ENCODE measurements at places on chromosomes 11 and 22.

- no peak for DNase-seq
Measured at GRCh38 chr11:62689421-62690183, at the start of gene LRRN4CL. Gene LRRN4CL (minus strand): TSS chr11:62689530. CDS start chr11:62688508, 1,022 bp downstream.

DNA sequence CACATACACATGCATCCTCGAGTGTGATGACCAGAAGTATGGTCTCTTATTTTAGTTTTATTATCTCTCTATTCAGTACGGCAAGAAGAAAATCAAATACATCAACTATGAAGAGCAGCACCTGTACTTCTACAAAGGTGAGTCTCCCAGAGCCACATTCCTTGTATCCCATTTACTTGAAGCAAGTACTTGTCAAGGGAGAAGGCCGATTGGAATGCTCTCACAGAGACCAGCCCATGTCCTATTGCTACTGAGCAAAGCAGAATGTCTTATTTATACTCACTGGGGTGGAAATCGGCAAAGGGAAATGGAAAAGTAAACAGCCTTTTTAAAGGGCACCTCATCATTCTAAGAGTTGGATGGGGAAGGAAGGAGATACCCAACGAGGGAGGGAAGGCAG, 72.6 kb upstream of the OR5AK2 start:
- DNase-seq = no peak

DNA sequence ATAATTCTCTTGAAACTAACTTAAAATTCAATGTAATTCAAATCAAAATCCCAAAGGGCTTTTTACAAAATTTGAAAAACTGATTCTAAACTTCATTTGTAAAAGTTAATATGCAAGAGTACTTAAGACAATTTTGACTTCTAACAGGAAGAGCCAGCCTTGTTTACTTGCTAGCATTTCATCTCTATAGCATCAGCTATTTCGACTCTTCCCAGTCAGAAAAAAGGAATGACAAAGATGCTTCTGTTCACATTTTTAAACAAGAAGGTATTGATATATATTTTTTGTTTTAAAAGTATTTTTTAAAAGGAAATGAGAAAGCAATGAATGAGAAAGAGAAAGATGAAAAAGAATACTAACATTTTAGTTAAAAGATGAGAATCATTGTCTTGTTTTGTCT, 16.4 kb downstream of the SLN start:
- DNase-seq = no peak

GRCh38 chr11:36116161-36116560, 172.3 kb downstream of the LDLRAD3 start:
- DNase-seq = no peak

- no peak for DNase-seq
Measured at GRCh38 chr11:133529807-133530500, 2.3 kb downstream of the OPCML start.

DNA sequence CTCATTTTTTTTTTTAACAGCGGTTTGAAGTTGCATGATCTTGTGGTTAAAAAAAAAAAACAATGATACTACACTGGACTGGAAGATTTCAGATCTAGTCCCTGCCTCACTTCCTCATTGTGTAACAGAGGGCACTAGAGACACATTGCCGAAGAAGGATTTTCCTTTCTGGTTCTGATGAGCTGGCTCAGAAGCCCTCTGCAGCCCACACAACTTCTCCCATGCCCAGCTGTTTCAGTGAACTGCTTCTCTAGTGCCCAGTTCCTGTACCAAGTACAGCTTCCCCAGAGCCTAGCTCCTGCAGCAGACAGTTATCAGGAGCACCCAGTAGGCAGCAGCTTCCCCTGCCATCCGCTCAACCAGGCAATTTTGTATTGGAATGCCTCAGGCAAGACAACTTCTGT, 29.5 kb upstream of the ANO5 start:
- DNase-seq = no peak

DNA sequence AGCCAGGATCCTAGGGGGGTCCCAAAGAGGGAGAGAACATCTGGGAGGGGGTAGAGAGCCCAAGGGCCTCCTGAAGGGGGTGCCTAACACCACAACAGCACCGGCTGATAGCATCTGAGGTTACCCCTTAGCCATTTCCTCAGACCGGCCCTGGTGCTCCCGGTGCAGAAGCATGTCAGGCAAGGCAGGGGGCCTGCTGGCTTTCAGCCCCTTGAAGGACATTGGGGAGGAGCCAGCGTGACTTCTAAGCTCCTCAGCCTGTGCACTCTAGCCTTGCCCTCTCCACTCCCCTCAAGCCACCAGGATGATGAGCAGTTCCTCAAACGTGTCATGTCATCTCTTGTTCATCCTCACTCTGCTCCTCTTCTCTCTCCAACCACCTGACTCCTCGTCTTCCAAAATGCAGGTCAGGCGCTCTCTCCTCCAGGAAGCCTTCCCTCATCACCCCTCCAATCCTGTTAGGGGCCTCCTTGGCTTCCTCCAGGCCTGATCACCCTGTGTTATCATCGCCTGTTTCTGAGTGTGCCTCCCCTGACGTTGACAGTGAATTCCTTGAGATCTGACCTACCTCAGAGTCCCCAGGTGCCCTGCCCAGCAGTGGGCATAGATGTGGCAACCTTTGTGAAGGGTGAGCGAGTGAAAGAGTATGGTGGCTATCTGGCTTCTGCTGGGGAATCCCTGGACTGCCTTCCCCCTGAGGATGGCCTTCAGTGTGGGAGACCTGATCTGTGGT, 6.1 kb downstream of the P2RY2 start:
- DNase-seq = no peak

GRCh38 chr11:94655291-94655690, 88.1 kb downstream of the PIWIL4 start:
- no peak for DNase-seq

- DNase-seq = no peak
Measured at GRCh38 chr11:61378713-61379313, 13.6 kb upstream of the TMEM216 start.

- DNase-seq = no peak
Measured at GRCh38 chr11:96470521-96470920, 80.7 kb downstream of the JRKL start.

GRCh38 chr22:35043252-35043933, 22.6 kb upstream of the ISX start:
- no peak for DNase-seq

GRCh38 chr11:46300270-46300669, 22.8 kb downstream of the CREB3L1 start:
- no peak for DNase-seq

- DNase-seq = no peak
Measured at GRCh38 chr11:121374286-121374985, 77.7 kb upstream of the SORL1 start.

DNA sequence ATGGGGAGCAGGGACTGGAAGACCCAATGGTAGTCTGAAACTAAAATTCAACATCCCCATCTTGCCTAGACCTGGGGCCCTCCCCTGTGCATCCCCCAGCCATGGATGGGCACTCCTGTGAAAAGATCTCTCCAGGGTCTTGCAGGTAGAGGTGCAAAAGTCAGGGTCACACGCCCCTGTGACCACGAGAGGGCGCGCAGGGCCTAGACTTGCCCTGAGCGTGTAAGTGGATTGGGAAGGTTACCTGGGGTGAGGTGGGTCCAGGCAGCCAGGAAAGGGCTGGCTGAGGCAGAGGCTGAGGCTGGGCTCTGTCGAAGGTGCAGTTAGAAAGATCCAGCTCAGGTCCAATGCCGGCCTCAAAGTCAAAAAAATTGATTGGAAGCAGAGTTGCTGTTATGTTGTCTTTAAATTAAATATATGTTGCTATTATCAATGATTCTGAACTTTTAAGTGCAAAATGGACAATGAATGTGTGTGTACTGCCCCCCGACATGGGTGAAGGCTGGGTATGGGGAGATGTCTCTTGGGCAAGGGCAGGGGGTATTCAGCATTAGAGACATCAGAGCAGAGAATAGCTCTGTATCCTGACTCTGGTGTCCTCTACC, 4.8 kb upstream of the POU2F3 start:
- DNase-seq = peak; percentile 32

- no peak for DNase-seq
Measured at GRCh38 chr11:112627588-112628045, 333.6 kb upstream of the NCAM1 start.

- DNase-seq = no peak
Measured at GRCh38 chr11:23006730-23007129, 146.5 kb upstream of the CCDC179 start.

DNA sequence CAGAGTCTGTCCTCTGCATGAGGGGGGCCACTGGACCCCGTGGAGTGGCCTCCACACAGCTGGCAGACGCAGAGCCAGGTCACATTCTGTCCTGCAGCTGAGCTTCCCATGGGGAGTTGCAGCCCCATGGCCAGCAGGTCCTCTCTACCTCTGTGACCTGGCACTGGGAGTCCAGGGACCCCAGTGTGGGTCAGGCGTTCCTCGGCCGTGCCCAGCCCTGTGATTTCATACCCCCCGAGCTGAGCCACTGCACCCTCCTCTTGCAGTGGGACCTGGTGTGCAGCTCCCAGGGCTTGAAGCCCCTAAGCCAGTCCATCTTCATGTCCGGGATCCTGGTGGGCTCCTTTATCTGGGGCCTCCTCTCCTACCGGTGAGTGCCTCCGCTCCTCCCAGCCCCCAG, 32.2 kb upstream of the SLC22A12 start:
- no peak for DNase-seq

DNA sequence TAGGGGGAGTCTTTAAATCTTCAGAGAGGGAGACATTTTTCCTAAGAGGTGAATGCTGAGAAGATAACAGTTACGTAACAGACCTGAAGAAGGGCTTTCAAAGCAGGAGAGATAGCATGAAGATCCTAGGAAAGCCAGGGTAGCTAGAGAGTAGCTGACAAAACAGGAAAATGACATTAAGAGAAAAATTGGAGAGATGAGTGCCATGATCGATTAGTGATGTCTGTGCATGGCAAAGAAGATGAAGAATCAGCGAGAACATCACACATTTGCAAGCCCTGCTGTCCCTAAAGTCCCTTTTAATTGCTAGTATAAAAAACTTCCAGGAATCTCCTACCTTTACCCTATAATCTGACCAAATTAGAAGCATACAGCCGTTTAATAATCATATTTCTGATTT, 116.9 kb upstream of the PAX6 start:
- no peak for DNase-seq

GRCh38 chr11:93840180-93840579, 10.2 kb downstream of the VSTM5 start:
- DNase-seq = no peak

DNA sequence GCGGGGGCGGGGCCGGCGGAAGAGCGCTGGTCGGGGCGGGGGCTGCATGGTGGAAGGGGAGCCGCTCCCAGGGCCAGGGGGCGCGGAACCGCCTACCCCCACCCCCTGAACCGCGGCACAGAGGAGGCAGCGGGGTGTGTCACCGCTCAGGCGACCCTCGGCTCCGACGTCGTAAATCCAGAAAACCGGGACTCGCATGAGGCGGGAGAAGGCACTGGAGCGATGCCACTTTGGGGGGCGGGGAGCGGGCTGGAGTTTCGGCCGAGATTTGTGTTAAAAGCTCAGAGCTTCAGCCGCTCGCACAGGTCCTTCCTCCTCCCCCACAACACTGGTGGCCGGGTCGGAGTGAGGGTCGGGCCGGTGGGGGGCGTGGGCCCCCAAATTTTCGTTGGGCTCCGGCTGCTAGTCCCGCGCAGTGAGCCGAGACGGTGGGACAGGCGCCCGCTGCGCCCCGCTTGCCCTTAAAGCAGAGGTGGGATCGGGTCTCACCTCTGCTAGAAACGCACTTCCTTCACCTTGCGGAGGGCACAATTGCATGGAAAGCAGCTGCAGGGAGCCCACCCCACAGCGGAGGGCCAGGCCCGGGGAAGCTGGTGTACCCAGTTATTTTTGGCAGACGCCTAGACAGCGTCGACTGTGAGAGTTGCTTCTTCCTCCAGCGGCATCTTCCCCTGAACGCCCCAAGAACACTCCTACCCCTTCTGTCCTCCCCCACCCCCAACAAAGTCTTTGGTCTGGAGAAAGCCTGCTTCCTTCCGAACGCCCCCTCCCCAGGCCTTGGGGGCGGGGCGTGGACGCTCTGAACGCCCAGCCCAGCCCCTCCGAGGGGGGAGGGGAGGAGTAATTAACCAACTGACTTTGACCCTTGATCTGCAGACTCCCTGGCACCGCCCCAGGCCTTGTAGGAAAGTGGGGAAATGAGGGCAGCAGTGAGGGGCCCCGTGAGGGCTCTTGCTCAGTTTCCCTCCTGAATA, 1.1 kb downstream of the OVOL1 start:
- DNase-seq = no peak

GRCh38 chr11:29914203-29914930, 102.5 kb downstream of the KCNA4 start:
- no peak for DNase-seq

DNA sequence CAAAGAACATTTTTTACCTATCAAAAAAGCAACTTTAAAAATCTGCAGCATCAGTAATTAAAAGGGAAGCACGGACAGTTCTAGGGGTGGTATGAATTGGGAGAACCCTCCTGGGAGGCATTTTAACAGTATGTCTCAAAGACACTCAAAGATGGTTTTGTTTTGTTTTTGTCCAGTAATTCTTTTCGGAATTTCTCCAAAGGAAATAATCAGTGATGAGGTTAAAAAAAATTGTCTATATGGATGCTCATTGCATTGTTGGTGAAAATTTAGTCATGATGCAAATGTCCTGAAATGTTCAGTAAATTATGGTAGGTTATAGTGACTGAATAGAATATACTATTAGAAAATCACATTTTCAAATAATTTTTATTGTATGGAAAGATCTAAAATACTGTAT, 115.1 kb downstream of the ATXN10 start:
- no peak for DNase-seq

- DNase-seq = no peak
Measured at GRCh38 chr22:22565981-22566380, 6.9 kb upstream of the PRAME start.

- DNase-seq = no peak
Measured at GRCh38 chr11:7893796-7894195, 37.3 kb downstream of the OR10A6 start.

DNA sequence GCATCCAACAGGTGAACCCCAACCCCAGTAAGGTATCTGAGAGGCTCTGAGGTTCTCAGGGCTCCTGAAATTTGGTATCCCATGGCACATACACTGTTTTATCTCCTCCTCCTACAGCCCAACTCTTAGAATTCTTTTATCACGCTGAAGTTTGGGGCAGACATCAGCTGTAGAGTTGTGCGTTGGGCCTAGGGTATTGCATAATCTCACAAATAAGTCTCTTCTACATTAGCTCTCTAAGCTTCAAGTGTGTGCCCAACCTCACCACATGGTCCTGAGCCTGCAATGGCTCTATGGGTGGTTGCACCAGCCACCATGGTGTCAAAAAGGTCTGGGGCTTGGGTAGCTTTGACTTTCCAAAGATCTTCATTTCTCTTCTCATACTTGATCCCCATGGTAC, 603.0 kb downstream of the BUD13 start:
- DNase-seq = no peak

GRCh38 chr11:65355776-65356393, 1.3 kb downstream of the TIGD3 start:
- no peak for DNase-seq

GRCh38 chr11:109507331-109507730, 85.3 kb downstream of the C11orf87 start:
- DNase-seq = no peak
